ENCODE measurements at places on chromosomes 12 and 14.

DNA sequence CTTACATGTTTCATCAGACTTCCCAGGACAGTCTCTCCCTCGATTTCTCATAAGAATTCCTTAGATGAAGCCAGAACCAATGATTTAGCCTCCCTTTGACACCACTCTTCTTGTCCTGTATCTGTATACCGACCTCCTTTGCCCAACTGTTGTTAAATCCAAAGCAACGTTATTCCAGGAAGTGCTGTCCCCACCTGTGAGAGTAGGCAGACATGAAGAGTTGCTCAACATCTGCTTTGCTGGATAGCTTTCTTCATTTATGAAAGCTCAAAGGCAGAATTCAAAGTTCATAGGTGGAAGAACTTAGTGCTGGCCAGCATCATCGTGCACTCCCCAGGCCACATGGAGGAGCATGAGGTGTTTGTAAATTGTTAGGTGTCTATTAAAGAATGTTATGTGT, 55.6 kb downstream of the GTF2A1 start:
- DNase-seq: no peak

DNA sequence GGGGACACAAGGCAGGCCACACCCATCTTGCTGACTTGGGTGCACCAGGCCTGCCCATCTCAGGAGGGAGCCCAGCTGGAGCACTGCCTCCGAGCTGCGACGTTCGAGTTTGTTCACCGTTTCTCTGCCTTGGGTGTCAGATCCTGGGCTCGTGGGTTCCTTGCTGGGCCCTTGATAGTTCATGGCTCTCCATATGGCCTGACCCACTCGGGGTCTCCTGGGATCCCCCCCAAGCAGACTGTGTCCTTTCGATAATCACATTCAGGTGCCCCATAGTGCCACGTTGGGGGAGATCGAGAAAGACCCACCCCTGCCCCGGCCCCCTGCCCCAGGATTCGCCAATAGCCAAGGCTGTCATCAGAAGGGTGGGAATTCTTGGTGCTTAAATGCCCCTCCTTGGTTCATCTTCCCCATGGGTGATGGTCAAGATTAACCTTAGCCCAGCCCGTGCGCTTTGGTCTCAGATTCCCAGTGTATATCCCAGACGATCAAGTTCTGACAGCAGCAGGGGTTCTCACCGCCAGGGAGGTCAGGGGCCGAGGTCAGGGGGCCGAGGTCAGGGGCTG, 7.4 kb downstream of the RFLNA start:
- DNase-seq: no peak

- DNase-seq: no peak
Measured at GRCh38 chr14:64569138-64569631, 19.4 kb downstream of the PPP1R36 start.

GRCh38 chr14:102178806-102179205, 39.1 kb downstream of the WDR20 start:
- no peak for DNase-seq

DNA sequence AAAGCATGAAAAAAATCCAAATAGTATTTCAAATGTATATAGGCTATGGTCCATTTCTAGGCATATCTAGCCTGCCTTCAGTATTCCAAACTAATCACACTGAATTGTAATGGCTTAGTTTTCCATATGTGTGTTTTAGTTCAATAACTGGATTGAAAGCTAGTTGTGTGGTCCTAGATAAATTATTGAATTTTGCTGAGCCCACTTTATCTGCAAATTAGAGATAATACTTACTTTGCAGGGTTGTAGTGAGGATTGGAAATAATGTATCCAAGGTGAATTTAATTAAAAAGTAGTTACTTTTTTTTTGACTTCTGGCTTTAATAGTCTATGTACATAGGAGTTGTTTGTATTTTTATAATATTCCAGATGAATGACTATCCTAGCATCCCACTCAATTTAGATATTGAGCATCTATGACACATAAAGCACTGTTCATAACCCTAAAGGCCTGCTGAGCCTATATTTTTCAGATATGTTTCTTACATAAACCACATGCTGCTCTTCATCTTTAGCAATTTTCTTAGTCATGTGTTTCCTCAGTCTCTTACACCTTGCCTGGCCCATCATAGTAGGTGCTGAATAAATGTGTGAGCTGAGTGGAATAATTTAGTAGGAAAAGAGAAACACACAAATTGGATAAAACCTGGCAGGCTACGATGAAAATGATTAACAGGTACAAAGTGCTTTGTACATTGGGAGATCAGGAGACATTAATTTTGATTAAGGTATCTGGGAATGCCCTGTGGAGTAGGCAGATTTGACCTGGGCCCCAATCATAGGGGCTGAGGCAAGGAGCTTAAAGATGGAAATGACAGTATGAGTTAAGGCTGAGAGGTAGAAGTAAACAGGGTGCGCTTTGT, 1.1 kb upstream of the ATP23 start:
- DNase-seq: no peak

- DNase-seq: no peak
Measured at GRCh38 chr12:6526766-6527525, 7.4 kb upstream of the GAPDH start.

GRCh38 chr14:90303473-90303872, 28.3 kb downstream of the NRDE2 start:
- DNase-seq: no peak

DNA sequence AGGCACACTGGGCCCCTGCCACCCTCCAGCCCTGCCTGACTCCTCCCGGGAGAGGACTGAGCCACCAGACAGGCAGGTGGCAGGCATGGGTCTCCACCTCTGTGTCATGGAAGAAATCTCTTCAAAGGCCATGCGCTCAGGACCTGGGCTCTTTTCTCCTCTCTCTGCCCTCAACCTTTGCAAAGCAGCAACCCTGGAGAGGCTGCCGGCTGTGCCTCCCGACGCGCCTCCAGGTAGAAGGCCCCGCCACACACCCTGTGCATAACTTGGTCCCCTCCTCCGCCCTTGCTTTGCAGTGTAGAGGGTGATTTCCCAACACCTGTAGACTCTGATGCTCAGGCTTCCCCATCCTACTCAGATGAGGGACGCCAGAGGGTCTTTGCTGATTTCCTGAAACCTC, 28.2 kb upstream of the TMEM179 start:
- DNase-seq: no peak

- DNase-seq: no peak
Measured at GRCh38 chr12:110344657-110345056, 58.9 kb downstream of the ANAPC7 start.

DNA sequence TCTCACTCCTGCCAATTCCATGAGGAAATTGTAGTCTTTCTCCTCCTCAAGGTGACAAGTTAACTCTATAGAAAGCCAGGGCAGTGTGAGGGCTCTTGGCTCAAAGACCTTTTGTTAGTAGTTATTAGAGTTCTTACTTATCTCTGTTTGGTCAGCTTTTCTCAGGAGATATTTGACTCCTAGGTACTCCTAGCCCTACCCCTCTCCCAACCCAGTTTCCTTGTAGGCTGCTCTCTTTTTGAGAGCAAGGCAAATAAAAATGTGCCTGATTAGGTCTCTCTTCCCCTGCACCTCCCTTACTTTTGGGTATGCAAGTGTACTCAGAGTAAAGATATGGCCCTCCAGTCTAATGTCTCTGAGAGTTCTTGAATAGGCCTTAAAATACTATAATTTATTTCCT, 23.8 kb downstream of the BTG1 start:
- DNase-seq: no peak

DNA sequence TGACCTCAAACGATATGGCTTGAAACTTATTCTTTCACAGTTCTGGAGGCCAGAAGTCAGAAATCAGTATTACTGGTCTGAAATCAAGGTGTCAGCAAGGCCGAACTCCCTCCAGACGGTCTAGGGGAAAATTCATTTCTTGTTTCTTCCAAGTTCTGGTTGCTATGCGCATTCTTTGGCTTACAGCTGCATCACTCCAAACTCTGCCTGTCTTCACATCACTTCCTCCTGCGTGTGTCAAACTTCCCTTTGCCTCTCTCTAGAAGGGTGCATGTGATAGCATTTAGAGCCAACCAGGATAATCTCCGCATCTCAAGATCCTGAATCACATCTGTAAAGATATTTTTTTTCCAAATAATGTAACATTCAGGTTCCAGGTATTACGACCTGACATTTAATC, 62.8 kb downstream of the DENND5B start:
- no peak for DNase-seq

DNA sequence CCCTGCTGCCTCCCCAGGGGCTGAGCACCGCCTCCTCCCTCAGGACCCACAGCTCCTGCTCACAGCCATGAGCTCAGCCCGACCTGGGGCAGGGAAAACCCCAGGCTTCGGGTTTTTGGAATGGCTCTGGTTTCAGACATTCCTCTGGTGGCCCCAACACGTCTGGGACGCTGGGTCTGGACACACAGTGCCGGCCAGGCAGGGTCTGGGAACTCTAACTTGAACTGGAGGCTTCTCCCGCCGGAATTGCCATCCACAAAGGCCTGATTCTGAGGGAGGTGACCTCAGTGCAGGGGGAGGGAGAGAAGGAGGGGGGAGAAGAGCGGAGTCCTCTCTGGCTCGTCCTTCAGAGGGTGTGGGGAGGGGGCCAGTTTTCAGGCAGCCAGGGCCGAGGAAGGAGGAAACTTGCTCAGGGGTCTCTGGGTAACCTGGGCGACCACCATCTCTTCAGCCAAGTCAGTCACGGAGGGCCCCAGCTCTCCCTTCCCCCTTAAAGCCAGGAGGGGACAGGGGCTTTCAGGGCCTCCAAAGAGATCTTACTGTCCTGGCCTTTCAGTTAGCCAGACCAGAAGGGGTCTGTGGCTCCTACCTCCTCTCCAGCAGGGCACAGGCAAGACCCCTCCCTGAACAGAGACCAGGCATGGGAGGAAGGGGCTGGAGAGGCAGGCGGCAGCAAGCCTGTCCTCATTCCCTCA, 19.4 kb downstream of the NCKAP5L start:
- no peak for DNase-seq

DNA sequence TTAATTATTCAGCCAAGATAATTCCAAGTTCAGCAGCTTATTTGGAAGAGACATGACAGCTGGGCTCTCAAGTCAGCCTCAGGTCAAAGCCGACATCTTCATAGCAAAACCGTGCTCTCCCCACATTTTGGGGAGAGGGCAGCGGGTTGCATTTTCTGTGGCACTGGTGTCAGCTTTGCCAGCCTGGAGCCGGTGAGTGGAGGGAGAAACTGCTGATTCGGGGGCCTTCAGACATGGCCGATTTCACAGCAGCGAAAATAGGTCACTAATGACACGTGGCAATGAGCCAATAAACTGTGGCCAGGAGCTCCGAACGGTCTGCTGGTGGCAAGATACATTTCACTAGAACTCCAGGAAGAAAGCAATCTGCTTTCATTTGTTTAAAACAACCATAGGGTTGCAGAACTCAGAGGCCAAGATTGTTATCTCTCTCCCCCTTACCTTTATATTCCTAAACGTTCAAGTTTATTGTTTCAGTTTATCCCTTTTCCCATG, 173.2 kb downstream of the CAND1 start:
- no peak for DNase-seq

DNA sequence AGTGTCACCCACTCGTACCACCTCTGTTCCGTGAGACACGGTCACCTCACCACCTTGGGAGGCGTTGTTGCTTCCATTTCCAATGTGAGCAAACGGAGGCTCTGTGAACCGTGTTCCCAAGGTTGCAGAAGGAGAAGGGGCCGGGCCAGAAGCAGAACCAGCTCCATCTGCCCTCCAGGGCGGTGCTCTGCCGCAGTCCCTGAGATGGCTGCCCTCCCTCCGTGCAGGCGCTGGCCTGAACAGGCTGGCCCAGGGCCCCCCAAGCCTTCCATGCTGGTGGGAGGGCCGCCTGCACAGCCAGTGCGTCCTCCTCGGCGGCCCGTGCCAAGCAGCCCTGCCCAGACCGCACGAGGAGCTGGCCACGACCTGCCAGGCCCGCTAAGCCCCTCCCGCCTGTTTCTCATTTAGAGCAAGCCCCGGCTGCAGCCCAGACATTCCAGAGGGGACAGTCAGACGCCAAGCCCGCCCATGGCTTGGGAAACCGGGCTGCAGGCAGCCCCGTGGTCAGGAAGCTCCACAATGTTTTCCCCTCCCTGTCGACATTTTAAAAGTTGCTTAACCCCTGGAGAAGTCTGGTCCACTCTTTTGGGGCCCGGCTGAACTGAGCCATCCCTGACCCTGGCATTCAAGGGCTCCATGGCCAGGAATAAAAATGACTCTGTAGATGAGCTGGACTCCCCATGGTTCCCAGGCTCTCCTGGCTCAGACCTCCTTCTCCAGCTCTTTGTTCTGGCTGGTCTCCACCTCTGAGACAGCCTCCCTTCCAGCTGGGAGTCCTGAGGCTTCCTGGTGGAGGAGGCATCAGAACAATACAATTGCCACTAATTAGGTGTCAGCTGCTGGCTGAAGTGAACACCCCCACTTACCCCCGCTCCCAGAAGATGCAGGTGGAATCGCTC, 236.0 kb downstream of the BCL11B start:
- no peak for DNase-seq

DNA sequence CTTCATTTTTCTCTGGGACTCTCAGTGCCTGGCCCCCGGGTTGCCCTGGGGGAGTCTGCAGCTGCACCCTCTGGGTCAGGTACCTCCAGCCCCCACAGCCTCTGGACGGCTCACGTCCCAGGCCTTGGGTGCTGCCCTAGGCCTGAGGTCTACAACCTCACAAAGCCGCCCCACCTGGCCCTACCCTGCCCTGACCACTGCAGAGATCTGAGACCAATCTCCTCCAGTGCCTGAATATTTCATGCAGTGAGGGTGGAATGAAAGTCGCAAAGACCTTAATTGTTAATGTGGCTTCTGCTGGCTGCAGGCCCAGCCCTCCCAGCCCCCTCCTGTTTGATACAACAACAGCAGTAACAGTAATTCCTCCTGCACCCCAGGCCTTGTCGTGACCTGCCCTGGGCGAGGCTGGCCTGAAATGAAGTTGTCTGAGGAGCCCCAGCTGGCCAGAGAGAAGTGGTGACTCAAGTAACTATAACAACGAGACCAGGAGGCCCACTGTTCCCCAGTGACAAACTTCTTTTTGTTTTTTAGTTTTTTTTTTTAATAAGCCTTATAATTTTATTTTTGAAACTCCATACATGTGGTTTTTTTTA, 8.8 kb upstream of the CCDC85C start:
- no peak for DNase-seq

DNA sequence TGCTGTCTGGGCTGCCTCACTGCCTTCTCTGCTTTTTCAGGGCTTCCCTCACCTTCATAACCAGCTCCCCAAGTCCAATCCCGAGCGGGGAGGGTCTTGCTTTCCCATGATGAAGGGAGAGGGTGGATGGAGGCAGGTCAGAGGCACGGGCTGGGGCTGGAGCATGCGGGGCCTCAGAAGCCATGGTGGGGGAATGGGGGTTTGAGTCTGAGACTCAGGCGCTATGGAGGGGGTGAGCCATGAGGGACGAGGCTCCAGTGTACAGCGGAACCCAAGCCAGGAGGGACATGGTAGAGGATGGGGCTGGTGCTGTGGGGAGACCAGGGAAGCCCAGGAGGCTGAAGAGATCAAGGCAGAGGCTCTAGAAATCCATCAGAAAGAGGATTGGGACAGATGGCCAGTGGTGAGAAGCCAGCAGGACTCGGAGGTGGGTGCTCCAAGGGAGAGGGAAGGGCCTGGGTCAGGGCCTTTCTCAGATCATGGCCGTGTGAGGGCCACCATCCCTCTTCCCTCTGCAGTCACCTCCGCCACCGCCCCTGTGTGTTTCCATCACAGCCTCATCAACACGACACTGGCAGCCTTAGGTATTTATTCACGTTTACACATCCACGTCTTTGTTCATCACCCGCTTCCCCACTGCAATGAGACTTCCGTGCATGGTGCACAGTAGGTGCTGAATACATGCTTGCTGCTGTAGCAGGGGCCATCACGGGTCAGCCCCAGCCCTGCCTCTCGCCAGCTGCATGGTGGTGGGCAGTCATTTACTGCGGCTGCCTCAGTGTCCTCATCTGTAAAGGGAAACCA, 144.7 kb downstream of the ADGRD1 start:
- no peak for DNase-seq

Measured in hematopoietic multipotent progenitor cell (in vitro differentiated cells).